ENCODE measurements at places on chromosomes 6 and 20.

- ATAC-seq, result no peak
Measured at GRCh38 chr6:27494987-27495385, 22.1 kb upstream of the ZNF184 start.

- no peak for ATAC-seq
Measured at GRCh38 chr20:10306440-10307358, 88.1 kb downstream of the SNAP25 start.

GRCh38 chr6:40350747-40351217, 236.4 kb downstream of the LRFN2 start:
- ATAC-seq, result no peak

DNA sequence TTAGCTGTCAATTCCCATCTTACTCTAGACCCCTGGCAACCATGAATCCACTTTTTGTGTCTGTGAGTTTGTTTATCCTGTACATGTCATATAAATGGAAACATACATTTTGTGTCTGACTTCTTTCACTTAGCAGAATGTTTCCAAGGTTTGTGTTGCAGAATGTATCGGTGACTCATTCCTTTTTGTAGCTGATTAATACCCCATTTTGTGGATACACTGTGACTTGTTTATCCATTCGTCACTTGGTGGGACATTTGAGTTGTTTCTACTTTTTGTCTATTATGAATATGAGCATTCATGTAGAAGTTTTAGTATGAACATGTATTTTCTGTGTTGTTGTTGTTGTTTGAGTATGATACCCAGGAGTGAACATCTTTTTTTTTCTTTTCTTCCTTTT, 21.4 kb downstream of the CDYL start:
- no peak for ATAC-seq

GRCh38 chr6:31490115-31490873, 7.7 kb upstream of the MICB start:
- ATAC-seq, result no peak

DNA sequence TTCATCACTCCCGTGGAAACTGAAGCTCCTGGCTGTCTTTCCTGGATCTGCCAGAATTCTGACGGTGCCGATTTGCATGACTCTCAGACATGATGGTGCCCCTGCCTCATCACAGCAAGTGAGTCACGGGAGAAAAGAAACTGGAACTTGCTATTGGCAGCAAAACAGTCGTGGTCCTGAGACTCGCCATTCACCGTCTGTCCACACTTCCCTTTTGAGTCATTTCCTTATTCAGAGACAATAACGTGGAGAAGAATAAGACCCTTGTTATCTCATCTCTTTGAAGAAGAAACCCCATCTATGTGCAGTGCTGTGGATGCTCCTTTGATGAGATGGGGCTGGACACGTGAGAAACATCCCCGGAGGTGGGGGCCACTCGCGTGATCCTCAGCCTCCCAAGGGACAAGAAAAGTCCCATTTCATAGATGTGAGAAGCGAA, 4.2 kb downstream of the GPR31 start:
- ATAC-seq, result no peak

- no peak for ATAC-seq
Measured at GRCh38 chr6:165663377-165663735, 315 bp upstream of the PDE10A start.

GRCh38 chr6:3534599-3534998, 77.7 kb upstream of the SLC22A23 start:
- ATAC-seq, result no peak

- no peak for ATAC-seq
Measured at GRCh38 chr6:165847407-165848085, 184.5 kb upstream of the PDE10A start.

DNA sequence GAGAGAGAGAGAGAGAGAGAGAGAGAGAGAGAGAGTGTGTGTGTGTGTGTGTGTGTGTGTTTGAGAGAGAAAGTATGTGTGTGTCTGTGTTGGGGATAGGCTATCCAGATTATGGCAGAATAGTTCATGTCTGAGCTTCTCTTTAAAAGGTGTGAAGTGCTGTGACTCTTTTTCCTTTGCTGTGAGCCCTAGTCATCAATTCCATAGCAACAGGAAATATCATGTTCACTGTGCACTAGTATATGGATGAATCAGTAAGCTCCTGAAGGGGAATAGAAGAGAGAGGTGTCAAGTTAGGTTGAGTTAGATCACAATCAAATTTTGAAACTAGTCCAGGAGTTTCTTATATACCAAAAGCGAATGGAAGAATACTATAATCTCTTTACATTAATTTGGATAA, 318.7 kb downstream of the RFPL4B start:
- peak; percentile 72 for ATAC-seq

Data from esophagus mucosa (tissue), 1 donor.